ENCODE measurements at places on chromosomes 5 and 9. TPM values are rescaled to one million over a fixed set of nuclear protein-coding genes. Genes with fewer than 3 reads are reported as not detected.
A peak's percentile ranks its signal among the peaks of the same experiment; 100 is the strongest.

GRCh38 chr5:77643654-77644370, 5.3 kb upstream of the OTP start:
- no peak for DNase-seq

- no peak for DNase-seq
Observed at GRCh38 chr5:149036168-149036567, 26.7 kb downstream of the SH3TC2 start.

DNA sequence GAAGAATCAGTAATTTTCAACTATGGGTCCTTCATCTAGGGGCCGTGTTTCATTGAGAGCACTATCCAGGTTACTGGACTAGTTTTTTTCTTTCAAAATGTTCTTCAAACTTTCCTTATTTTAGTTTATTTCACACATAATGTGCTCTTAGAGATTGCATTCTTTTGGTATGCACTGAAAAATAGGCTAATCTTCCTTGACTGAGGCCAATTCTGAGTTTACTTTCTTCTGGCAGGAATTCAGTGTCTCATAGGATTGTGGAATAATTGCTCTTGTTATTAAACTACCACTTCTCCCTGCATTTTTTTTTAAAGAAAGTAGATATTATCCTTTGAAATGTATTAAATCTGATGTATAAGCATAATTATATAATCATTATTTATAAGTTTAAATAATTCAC, 624.5 kb downstream of the RAB3C start:
- DNase-seq = no peak

- no peak for DNase-seq
Observed at GRCh38 chr5:136190091-136190720, 2.8 kb downstream of the SMIM32 start.

GRCh38 chr5:27727254-27727653, 688.9 kb upstream of the CDH9 start:
- DNase-seq = no peak

DNA sequence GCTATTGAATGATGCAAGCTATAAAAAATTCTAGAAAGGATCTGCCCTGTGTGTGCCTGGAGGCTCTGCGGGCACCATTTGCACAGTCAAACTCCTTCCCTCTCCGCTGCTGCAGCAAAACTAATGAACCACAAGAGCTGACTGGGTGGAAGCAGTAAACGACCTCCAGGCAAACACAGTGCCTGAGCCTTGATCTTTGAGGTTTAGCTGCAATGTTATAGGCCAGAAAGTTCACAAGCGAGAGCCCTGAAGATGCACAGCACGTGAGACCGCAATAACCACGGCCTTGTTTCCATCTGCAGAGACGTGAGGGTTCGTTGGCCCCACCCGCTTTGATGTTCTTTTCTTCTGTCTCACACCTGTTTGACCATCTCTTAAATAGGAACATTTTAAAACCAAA, 69.2 kb upstream of the S1PR3 start:
- no peak for DNase-seq

GRCh38 chr5:133203317-133204305, 151.8 kb downstream of the HSPA4 start:
- no peak for DNase-seq

DNA sequence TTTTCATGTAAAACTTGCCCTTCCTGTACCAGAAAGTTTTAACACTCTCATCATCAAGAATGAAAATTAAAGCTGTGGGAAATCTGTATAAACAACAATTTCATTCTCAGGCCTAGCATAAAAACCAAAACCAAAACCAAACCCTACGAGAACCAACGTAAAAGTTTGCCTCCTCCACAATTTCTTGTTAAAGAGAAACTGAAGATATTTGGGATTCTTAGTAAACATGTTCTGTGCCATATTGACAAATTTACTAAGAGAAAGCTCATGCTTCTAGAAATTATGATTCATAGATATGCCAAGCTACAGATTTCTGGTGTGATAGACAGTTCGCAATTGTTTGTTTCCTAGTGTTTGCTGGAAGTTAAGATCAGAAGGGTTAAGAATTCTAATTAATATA, 801.0 kb upstream of the NUDT12 start:
- DNase-seq = no peak

DNA sequence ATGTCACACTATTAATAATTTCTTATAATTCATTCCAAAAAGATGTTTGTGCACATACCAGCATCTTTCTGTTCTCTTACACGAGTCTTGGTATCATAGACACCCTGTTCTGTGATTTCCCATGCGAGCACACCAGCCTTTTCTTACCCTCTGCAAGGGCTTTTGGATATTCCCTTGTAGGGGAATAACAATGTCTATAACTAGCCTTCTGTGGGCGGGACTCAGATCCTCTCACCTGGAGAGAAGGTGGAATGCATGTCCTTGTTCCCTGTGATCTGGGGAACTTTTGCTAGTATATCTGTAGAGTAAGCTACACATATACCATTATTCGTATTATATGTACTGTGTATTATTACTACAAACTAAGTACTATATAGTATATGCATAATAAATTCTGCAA, 44.8 kb downstream of the EHMT1 start:
- no peak for DNase-seq

DNA sequence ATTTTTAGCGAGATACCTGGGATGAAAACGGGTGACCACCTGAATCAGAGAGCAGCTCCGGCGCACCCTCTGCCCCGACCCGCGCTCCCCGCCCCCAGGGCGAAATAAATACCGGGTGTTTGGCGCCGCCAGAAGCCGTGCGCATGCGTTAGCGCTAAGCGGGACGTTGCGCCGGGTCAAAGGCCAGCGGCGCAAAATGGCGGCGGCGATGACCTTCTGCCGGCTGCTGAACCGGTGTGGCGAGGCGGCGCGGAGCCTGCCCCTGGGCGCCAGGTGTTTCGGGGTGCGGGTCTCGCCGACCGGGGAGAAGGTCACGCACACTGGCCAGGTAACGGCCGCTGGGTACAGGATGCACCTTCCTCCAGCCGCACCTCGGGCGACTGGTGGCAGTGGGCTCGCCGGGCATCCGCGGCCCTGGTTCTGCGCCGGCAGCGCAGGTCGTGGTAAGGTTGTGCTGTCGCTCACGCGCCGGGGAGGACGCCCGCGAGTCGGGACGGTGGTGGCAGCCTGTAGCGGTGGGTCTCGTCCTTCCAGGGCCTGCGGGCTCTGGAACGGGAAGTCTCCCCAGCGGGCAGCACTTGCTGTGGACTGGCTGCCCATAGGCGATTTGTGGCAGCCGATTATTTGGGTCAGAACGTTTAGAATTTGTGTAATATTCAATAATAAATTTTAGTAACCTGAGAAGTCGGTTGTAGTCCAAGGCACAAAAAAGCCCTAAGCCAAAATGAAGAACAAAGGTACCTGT, at the start of gene NDUFS6:
NDUFS6 (plus strand) TSS at position 186 of the 745 bp plus-strand sequence; CDS start at position 197, 11 bp downstream.
- DNase-seq = peak; percentile 84

DNA sequence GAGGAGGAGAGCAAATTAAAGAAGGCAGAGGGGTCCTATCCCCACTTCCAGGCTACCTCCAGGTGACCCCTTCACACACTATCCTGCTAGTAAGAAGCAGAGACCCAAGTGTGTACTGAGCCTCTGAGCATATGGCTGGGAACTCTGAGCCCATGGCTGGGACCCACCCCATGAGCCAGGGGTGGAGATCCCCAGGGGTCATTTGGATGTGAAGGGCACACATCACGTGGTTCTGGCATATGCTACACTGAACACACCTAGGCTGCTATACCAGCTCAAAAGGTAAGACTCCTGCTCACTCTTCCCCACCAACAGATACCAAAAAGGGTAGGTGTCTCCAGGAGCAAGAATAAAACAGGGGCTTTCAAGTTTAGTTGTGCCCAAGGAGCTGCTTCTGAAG, 149.9 kb downstream of the FRMD3 start:
- DNase-seq = no peak

DNA sequence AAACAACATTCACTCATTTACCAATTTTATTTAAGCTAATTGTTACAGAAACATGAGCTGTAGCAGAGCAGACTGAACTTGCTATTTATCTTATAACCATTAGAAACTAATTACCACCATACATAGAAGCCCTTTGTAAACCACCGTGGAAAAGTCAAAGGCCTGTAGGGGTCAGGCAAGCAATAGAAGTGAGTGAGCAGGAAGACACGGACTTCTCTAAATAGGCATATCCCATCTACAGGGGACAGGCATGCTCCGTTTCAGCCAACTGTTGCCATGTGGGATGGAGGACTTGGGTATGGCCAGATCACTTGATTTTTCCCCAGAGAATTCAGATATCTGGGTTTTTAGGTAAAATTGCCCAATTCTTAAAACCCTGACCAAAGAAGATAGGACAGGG, 44.8 kb downstream of the PRRC1 start:
- no peak for DNase-seq

Gene LCN10
- 0.14 TPM for total RNA-seq

Gene ACOT12
- total RNA-seq = 16.9 TPM

Gene PCDHGA4
- 0.23 TPM for total RNA-seq

Gene PCDHB3
- 0.09 TPM for total RNA-seq

All from liver (tissue), 10 donors.